Muscle of arm (tissue), 14 donors: ENCODE measurements at places on chromosomes 11 and 22.

- no peak for DNase-seq
These were observed 74.0 kb upstream of the MYOD1 start for GRCh38 chr11:17645190-17645970.

DNA sequence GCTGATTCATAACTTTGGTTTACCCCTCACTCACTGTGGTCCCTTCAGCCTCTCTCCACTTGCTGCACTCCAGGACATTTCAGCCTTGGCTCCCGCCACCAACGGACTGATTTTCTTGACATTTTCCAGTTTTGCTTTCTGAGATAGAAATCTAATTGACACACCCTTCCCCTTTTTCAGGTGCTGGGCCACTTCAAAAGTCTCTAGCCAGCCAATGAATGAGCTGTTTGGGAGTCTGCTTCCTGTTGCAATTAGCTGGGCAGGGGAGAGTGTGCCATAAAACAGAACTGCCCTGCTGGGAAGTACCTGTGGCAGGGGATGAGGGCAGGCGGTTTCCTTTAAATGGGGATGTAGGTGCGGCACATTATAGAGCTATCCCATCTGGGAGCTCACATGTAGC, 21.1 kb upstream of the PLET1 start:
- no peak for DNase-seq

- DNase-seq = no peak
These were observed 21.3 kb downstream of the TRIM44 start for GRCh38 chr11:35683728-35684339.

GRCh38 chr11:57496109-57496820, 19.2 kb downstream of the SLC43A1 start:
- no peak for DNase-seq

GRCh38 chr11:104916442-104916841, 18.2 kb upstream of the CASP12 start:
- DNase-seq = no peak

- no peak for DNase-seq
These were observed 33.7 kb upstream of the LINC01488 start for GRCh38 chr11:69447786-69448185.

GRCh38 chr11:14190992-14191778, 167.8 kb downstream of the RRAS2 start:
- DNase-seq = peak; percentile 35

DNA sequence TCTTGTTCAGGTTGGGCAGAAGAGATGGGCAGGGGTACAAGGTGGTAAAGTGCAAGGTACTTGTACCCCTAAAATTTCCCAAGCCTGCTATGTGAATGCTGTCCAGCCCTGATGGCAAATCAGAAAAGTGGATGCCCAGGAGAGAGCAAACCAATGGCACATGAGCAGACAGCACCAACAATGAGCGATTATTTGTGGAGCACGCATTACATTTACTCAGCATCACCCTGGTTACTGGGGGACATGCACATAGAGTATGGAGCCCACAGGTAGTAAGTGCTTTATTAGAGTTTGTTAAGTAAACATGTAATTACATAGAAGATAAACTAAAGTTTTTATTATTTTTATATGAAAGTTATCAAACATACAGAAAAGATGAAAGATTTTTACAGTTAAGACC, 165.7 kb downstream of the NTM start:
- DNase-seq = no peak

DNA sequence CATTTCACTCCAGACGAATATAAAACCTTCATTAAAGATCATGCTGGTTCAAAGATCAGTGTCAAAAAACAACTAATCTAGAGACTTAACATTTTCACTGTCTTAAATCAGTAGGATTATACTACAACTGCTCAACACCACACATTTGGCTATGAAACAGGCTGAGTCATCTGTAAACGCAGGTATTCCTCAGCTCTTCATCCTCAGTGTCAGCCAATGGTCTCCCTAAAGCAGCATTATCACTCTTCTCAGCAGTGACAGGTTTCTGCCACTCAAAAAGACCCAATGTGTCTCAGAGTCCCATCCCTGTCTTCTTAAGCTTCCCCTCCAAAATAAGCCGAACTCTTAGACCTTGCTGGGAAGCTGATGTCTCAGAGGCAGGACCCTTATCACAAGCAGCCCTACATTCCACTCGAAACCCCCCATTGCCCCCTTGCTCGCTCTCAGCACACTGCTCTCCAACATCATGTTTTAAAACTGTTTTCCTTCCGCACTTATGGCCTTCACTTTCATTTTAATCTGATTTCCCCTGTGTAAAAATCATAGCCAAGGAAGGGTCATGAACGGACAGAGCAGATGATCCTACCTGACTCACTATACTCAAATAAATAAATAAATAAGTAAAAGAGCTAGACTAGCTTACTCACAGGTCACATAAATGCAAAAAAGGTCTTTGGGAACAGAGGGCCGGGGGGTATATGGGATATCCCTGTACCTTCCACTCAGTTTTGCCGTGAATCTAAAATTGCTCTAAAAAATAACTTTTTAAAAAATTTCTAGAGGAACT, 23.0 kb downstream of the CDON start:
- DNase-seq = no peak

- no peak for DNase-seq
These were observed 139.5 kb downstream of the KIF18A start for GRCh38 chr11:27968461-27968860.

DNA sequence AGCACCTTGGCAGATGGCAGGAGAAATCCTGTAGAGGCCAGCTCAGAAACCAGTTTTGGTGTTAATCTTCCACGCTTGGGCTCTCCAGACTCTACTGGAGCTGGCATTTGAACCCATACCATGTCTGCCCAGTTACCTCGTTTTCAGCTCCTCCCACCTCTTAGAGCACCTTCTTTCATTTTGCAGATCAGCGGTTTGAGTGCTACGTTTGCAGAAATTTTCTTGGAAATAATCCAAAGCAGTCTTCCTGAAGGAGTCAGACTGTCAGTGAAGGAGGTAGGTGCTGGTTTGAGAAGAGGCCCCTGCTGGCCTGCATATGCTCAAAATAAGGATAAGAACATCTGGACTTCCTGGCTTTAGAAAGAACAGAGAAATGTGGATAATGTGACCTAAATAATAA, 13.7 kb downstream of the COA4 start:
- no peak for DNase-seq

DNA sequence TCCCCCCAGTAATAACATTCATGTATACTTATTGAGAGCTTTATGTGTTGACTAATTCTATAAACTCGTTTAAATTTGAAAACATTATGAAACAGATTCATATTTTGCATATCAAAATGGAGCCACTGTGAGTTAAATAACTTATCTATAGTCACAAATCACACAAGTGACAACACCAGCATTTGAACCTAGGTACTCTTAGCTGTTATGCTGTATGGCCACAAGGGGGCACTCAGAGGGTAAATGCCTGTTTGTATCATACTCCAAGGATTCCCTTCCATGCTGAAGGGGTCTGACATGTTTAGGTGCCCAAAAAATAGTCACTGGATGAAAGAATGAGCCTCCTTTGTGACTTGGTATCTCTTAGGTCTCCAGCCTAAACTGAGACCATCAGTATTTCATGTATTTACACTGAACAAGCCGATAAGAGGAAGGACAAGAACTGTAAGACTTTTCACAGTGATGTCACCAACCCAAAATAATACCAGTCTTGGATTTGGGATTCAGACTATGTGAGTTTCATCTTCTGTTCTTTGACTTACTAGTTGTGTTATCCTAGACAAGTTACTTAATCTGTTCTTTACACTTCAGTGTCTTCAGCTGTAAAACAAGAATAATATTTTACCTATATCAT, 12.2 kb upstream of the OR52D1 start:
- peak; percentile 20 for DNase-seq

DNA sequence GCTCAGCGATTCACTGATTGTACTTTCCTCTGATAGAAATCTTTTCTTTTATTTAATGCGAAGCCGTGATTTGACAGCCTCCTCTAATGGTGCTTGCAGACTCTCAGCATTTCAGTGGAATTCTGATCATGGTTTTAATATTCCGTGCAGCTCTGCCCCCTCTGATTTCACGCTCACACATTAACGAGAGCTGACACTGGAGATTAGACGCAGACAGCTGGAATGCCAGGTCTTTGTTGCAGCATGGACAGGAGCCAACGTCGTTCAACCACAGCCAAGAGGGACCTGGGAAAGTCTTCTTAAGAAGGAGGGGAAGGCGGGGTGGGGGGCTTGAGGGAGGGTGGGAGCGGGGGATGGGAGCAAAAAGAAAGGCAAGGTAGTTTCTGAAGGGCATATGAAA, 186.4 kb downstream of the BLID start:
- DNase-seq = peak; percentile 60

GRCh38 chr11:95076416-95076815, 9.7 kb downstream of the SRSF8 start:
- DNase-seq = no peak

DNA sequence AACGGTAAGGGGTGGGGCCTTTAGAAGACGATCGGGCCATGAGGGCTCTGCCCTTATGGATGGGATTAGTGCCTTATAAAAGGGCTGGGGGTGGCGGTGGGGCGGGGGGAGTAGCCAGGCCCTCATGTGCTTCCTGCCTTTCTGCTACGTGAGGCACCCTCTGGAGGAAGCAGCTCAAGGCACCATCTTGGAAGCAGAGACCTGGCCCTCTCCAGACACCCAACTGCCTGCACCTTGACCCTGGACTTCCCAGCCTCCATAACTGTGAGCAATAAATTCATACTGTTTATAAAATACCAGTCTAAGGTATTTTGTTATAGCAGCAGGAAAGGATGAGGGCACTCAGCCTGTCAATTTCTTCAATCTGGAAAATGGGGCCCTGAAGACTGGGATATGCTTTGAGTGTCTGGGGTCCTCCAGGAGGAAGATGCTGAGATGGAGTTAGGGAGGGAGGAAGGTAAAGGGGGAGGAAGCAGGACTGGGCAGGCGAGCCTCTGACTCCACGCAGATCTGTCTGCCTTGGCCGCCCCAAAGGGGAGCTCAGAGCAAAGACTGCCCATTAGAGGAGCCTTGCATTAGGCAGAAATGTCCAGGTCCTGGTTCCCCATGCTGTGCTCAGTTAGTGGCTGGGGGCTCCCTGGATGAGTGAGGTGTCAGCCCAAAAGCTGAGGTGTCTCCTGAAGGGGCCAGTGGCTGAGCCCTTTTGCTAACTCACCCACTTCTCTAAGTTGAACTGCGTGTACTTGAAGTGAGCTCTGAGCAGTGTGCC, 5.3 kb downstream of the CABP2 start:
- no peak for DNase-seq

DNA sequence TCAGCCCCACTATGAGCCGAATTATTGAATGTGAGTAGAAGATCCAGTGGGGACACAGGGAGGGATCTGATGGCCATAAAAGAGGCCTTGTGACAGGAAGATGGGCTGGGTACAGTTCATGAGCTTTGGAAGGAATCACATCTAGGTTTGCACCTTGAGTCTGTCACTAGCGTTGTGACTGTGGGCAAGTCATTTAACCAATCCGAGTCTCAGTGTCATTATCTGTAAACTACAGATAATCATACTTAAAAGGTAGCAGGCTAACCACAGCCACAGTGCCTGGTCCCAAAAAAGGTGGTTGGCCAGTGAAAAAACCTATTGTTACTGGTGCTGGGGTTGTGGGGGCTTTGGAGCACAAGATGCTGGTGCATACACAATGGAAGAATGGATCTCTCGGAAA, 3.8 kb downstream of the HEPN1 start:
- no peak for DNase-seq

GRCh38 chr11:9120664-9121468, 29.5 kb upstream of the SCUBE2 start:
- DNase-seq = no peak

- DNase-seq = no peak
These were observed 185.8 kb upstream of the C11orf87 start for GRCh38 chr11:109236188-109236587.

- peak; percentile 16 for DNase-seq
These were observed 25.7 kb upstream of the GAL start for GRCh38 chr11:68658661-68659060.

- no peak for DNase-seq
These were observed 14.1 kb downstream of the SYNGR1 start for GRCh38 chr22:39363751-39364515.

GRCh38 chr11:122743949-122744348, 88.4 kb downstream of the UBASH3B start:
- DNase-seq = peak; percentile 73

GRCh38 chr11:113189909-113190667, 124.3 kb upstream of the TTC12 start:
- no peak for DNase-seq

DNA sequence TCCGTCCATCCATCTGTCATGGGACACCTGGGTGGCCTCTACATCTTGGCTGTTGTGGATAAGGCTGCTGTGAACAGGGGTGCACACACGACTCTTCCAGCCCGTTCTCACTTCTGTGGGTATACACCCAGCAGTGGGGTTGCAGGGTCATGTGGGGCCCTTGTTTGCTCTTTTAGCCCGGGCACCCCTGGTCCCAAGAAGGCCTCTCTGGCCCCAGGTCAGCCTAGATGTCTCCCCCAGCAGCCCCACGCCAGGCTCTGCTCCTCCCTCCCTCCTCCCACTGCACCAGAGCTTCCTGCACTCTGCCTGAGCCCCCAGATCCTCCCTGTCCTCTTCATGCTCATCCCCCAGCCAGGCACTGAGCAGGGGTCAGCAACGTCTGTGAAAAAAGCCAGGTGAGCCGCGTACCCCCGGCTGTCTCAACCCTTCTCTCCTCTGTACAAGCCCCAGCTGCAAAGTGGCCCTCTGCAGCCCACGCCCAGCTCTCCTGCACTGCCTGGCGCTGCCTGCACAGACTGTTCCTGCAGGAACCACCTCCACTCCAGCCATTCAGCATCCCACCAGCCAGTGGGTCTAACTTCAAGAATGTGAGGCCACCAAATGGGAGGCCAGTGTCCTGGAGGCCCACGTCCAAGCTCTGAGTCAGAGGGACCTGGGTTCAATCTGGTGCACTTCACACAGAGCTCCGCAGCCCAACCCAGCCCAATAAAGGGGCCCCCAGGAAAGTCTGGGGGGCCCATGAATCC, 1508.9 kb downstream of the BRD1 start:
- no peak for DNase-seq

- DNase-seq = no peak
These were observed 100.0 kb downstream of the ADAMTS15 start for GRCh38 chr11:130548491-130548833.

GRCh38 chr11:15275141-15275540, 160.4 kb downstream of the INSC start:
- DNase-seq = no peak

- DNase-seq = no peak
These were observed 53.5 kb downstream of the ENTHD1 start for GRCh38 chr22:39839917-39840510.

- no peak for DNase-seq
These were observed 378.1 kb downstream of the CADM1 start for GRCh38 chr11:115126092-115126491.

GRCh38 chr11:83035070-83035854, 36.4 kb downstream of the RAB30 start:
- DNase-seq = peak; percentile 17
